ENCODE measurements at places on chromosomes 11 and 22.

DNA sequence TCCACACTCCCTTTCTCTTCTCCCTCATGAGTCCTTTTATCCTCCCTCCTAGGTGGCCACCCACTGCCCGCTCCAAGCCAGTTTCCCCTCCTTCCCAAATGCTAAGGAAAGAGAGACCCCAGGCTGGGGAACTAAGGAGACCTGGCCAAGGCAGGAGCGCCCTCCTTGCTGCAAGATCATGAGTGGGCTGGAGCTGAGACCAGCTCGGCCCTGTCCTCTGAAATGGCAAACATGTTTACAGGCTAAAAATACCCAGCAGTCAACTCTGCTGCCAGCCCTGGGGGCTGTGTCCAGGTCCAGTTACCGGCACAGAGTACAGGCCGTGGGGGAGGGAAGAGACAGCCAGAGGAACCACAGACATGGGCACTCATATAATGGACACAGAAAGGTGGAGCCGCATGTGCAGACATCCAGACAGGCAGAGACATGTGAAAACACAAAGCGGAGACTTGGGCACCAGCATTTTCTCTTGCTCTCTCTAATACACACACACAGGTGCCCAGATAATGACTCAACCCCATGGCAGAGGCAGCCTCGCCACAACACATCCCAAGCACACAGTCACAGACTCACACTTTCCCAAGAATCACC is 1.2 kb upstream of the AHNAK start:
- DNase-seq, result no peak

DNA sequence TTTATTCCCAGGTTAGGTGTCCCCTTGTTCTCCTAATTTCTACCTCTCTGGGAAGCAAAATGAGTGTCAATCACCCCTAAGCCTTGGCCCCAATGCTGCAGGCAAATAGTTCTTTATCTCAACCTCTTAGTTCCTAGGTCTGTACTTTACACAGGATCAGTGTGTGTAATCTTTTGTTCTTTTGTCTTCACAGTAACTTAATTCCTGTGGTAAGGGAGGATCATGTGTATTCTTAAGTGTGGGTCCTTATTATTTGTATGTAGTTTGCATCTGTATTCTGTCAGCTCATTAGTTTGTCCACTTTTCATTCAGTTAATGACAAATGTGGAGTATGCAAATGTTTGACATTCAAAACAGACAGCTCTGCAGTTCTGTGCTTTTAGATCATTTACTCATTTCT is 166.7 kb downstream of the FAT3 start:
- no peak for DNase-seq

GRCh38 chr11:61739413-61739812 is 13.0 kb upstream of the MYRF start:
- no peak for DNase-seq

GRCh38 chr11:60700689-60701468 is 1.5 kb downstream of the MS4A8 start:
- DNase-seq, result no peak

DNA sequence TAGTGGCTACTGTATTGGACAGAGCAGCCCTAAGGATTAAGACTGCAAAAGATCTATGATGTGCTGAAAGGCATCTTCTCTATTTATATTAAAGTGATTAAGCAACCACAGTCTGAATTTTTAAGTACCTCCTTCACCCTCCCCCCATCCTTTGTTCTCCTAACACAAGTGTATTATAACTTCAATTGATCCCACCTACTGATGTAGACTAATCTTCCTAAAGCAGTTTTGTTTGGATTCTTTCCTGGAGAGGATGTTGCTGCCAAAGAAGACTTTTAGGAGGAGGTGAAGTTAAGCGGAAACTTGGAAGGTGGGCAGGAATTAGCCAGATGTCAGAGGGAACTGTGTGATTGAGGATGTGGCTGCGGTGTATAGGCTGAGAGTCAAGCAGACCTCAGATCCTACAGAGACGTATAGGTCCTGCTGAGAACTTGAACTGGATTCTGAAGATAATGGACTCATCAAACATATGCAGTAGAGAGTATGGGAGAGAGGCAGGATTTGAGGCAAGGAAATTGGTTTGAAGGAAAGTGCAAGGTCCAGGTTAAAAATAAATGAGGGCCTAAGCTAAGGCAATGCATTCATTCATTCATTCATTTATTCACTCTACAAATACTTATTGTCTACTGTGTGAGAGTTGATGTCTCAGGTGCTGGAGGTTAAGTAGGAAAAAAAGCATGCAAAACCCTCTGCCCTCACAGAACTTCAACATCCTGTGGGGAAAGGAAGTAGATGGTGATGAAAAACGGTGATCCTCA is 5.2 kb upstream of the RASSF10 start:
- no peak for DNase-seq

- no peak for DNase-seq
These were observed 9.7 kb downstream of the MCAM start for GRCh38 chr11:119307219-119307618.

GRCh38 chr22:46934746-46935491 is 172.5 kb downstream of the TBC1D22A start:
- DNase-seq, result no peak

- DNase-seq, result no peak
These were observed 63.6 kb downstream of the MAPK1 start for GRCh38 chr22:21803811-21804249.

- DNase-seq, result no peak
These were observed 39.7 kb downstream of the DKK3 start for GRCh38 chr11:11968511-11969280.

GRCh38 chr11:108035690-108036089 is 27.0 kb downstream of the CUL5 start:
- DNase-seq, result no peak

DNA sequence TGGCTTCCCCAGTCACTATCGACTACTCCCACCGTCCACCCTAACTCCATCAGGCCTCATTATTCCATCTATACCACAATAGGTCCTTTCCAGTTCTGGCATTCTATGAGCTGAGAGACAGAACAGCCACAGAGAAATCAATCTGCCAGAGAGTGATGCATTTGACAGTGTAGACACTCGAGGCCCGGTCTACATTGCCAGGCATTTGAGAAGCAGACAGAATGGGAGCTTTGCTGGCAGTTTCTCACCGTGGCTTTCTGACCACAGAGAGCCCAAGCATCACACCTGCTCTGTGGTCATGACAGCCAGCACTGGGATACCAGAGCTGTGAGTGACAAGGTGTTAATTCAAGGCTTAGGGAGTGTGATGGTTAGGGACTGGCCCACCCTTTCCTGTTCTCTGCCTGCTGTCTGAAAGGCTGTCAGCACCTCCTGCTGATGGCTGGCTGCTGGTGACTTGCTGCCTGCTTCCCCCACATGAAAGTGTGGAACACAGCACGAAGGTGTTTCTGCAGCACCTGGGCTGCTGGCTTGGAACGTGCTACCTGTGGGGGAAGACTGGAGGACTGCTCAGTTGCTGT is 137.8 kb downstream of the KIRREL3 start:
- DNase-seq, result no peak

GRCh38 chr22:22895776-22896445 is 8.3 kb downstream of the IGLL5 start:
- no peak for DNase-seq

DNA sequence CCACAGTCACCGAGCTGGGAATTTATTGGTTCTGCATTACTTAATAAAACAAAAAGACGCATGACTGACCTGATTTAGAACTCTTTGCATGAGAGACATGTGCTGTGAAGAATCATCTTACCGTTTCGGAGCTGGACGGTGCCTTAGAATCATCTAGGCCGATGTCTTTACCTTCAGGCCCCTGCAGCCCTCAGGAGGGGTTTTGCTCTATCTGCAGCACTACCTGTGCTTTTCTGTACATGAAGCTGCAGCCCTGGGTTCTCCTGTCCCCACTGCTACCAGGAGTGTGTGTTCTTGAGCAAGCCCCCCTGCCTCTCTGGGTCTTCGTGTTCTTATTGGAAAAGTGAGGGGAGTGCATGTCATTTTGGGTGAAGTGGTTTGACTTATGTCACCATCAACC is 94.0 kb upstream of the OR4B1 start:
- no peak for DNase-seq

- no peak for DNase-seq
These were observed 756.2 kb upstream of the TENM4 start for GRCh38 chr11:80196932-80197554.

- no peak for DNase-seq
These were observed 7.9 kb downstream of the SNAP29 start for GRCh38 chr22:20866736-20867135.

DNA sequence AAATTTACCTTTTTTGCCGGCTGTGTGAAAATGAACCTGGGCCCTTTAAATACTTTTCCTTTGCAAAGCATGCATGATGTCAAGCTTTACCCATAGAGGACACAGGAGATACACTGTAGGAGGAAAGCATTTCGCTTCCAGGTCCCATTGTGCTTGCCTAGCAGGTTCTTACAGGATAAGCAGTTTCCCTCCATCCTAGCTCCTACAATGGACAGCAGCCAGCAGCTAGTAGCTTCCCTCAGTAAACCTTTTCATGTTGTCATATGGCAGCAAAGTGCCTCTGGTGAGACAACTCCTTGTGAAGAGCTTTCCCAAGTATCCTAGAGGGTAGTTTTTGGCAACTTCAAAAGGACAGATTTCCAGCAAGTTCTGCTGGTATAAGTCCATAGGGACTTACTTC is 78.4 kb downstream of the RBFOX2 start:
- DNase-seq, result no peak

DNA sequence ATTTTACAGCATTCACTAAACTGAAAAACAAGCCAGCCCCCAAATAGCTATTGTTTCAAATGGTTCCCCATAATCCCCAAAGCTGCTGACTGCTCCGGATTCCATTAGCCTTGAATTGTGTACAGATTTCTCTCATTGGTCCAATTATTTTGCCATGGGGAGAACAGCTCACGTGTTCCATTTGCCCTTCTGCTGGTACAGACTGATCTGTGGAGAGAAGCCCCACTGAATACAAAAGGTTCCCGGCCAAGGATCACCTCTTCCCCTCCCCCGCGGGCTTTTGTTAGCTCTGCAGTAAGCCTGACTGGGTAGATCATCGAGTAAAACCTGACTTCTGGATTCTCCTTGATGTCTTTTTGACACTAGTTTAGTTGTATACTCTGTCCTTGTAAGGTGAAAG is 9.1 kb upstream of the MAPK8IP1 start:
- no peak for DNase-seq

DNA sequence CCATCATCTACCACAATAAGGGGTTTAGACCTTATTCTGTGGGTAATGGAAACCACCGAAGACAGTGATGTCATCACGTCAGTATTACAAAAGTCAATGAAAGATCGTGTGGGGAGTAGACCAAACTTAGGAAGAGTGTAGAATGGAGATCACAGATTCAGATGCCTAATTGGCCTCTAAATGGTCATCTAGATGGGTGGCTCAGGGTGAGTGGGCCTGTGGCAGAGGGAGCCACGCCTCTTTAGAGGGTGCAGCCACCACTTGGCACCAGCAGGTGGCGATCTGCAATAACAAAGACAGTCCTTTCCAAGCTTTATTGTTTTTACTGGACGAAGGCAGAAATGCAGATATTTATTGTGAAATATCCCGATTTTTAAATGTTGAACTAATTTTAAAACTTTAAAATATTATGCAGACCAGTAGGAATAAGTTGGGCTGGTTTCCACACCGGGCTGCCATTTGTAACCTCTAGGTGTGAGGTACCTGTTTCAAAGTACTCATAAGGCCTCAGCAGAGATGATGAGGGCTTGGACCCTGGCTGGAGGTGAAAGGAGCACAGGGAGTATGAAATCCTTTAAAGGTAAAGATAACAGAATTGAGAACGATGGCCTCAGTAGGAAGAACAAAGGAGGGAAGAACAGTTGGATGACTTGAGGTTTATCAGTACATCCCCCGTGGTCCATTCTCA is 222.0 kb downstream of the DBX1 start:
- DNase-seq, result no peak

DNA sequence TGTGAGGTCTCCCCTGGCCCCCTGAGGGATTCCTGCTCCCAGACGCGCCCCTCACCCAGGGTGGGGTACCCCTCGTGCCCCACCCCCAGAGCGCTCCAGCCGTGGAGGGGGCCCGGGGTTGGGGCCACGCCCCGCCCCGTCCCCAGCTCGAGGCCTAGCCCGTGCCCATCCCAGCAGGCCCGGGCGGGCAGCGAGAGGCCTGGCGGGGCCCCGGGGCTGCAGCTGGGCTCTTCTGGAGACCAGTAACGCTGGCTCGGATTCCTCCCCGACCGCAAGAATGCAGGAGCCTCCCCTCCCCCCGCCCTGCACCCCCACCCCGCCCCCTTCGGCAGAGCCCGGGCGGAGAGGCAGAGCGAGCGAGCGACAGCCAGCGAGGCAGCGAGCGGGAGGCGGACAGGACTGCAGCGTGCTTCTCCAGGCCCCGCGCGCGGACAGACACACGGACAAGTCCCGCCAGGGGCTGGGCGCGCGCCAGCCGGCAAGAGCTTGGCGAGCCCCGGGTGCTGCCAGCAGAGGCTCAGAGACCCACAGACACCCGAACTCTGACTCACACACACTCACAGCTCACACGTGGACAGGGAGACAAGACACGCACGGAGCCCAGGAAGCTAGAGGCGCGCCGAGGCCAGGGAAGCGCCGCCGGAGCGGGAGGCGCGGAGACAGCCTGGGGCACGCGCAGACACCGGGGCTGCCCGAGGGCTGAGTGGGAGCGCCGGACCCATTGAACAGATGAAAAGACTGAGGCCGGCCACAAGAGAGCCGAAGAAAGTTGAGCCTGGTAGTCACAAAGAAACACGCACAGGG is 15.2 kb downstream of the BCL9L start:
- no peak for DNase-seq

DNA sequence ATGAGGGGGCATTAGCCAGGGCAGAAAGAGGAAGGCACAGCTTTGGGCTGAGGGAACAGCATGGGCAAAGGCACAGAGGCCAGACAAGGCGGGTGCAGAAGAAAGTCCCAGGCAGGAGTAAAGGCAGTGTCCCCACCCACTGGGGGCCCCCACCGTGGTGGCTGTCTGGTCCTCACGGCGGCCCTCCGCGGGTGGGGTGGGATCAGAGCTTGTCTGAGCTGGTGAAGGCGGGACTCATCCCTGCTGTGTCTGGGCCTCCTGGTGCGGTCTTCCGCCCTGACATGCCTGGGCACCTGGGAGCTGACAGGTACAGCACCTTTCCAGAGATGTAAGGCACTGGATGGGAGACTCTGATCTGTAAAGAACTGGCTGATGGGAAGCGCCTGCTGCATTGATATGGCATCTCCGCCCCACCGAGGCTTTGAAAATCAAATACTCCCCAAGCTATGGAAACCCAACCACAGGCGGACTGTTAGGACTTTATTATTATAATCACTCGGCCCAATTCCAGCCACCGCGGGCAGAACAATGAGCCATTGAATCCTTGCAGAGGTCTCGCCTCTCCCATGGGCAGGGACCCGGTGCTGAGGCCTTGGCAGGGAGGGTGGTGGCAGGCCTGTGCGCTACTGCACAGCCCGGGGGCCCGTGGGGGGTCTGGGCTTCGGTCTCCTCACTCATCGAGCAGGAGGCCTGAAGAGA is 14.2 kb upstream of the GNB1L start:
- DNase-seq, result no peak

- DNase-seq, result no peak
These were observed 198.5 kb upstream of the CTSC start for GRCh38 chr11:88535916-88536547.

- no peak for DNase-seq
These were observed 37.7 kb downstream of the DDI1 start for GRCh38 chr11:104073950-104074705.

GRCh38 chr22:38461414-38462081 is 6.3 kb upstream of the KDELR3 start:
- DNase-seq, result no peak

All from stimulated activated CD8-positive, alpha-beta memory T cell treated with anti-CD3 and anti-CD28 coated beads, Interleukin-4, amount 100 ng/mL, for 1 hour (primary cell).